ENCODE measurements at places on chromosomes 1 and 21. TPM values are rescaled to one million over a fixed set of nuclear protein-coding genes. Genes with fewer than 3 reads are reported as not detected.

Gene PLEKHA6
- polyA plus RNA-seq, result not detected

DNA sequence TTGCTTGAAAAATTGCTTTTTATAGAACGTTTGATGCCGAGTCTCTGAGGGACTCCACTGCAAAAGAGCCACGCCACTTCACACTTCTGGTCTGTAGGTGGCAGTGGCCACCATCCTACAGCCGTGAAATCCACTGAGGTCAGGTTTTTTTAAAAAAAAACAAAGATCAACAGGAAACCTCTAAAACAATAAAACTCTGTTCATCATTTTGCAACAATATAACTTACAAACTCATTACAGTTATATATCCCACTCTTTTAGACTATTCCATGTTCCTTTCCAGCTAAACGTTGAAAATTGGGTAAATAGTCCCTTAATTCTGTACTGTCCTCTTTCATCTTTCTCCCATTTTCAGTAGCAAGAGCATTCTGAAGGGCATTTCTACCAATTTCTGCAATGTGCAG lies 64.6 kb upstream of the FMN2 start:
- no peak for DNase-seq

Gene PGLYRP4
- not detected for polyA plus RNA-seq

- no peak for DNase-seq
These were observed 64.3 kb downstream of the DMRTA2 start for GRCh38 chr1:50358962-50359361.

- no peak for DNase-seq
These were observed 784 bp upstream of the KCND3 start for GRCh38 chr1:111990026-111990877.

- DNase-seq, result no peak
These were observed 2.0 kb upstream of the KCNQ4 start for GRCh38 chr1:40781608-40781971.

DNA sequence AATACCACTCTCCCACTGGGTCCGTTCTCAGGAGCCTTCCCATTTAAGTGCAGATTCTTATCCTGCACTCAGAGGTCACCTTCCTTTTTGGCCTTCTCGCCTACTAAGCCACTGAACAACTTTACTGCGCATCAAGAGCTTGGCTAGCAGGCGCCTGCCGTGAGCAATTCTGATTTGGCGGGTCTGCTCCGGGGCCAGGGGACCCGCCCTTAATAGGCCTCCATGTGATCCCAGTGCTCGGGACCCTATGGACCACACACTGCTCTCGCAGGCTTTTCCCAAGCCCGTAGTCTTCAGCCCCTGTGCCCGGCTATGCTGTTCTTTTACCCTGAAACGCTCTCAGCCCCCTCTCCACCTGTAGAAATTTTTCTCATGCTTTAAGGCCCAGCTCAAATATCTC lies 45.1 kb downstream of the BCL9 start:
- no peak for DNase-seq

Gene C4BPA
- not detected for polyA plus RNA-seq
